ENCODE measurements at places on chromosomes 5 and 9.

GRCh38 chr5:171269717-171270116 lies 39.3 kb upstream of the TLX3 start:
- no peak for DNase-seq

- no peak for DNase-seq
These were observed 1.1 kb downstream of the LURAP1L start for GRCh38 chr9:12775679-12776512.

GRCh38 chr5:75667586-75667985 lies 49.7 kb downstream of the POC5 start:
- DNase-seq: no peak

GRCh38 chr5:95526871-95527270 lies 27.9 kb downstream of the SKIC3 start:
- DNase-seq: no peak

All from keratinocyte (primary cell).